Endothelial cell of coronary artery (primary cell): ENCODE measurements at places on chromosomes 4 and X. TPM values are rescaled to one million over a fixed set of nuclear protein-coding genes. Genes with fewer than 3 reads are reported as not detected.

The DCAF4L1 gene
- total RNA-seq = 0.09 and 0.19 TPM in 2 replicates

The TDO2 gene
- total RNA-seq = not detected in 2 replicates

The CLTRN gene
- total RNA-seq = 0.09 TPM in 1 of 2 replicates, not detected in the other

The ASIC5 gene
- total RNA-seq = not detected in 2 replicates

The FOXR2 gene
- total RNA-seq = not detected in 2 replicates

The MTNR1A gene
- total RNA-seq = not detected in 2 replicates

The MAPK10 gene
- 0.09 TPM in 1 of 2 replicates, not detected in the other for total RNA-seq

The TLR6 gene
- 1.1 and 1.9 TPM in 2 replicates for total RNA-seq

The ADH1A gene
- not detected in 2 replicates for total RNA-seq

The ACTRT1 gene
- total RNA-seq = not detected in 2 replicates

The CYP4V2 gene
- total RNA-seq = 1.3 and 5.2 TPM in 2 replicates

The CPLX1 gene
- 0.47 and 8.0 TPM in 2 replicates for total RNA-seq

The ZNF280C gene
- 2.0 and 2.2 TPM in 2 replicates for total RNA-seq

The FREM3 gene
- total RNA-seq = under 0.01 TPM in 1 of 2 replicates, not detected in the other

The ODAPH gene
- total RNA-seq = not detected in 2 replicates

The BANK1 gene
- under 0.01 and 0.28 TPM in 2 replicates for total RNA-seq

The CTAG2 gene
- not detected in 2 replicates for total RNA-seq

The FAM47A gene
- total RNA-seq = not detected in 2 replicates

The PDLIM3 gene
- total RNA-seq = 17.1 and 85.7 TPM in 2 replicates

The BEX5 gene
- 1.7 and 3.9 TPM in 2 replicates for total RNA-seq

The ITM2A gene
- total RNA-seq = 14.5 and 19.0 TPM in 2 replicates

The SPANXB1 gene
- not detected in 2 replicates for total RNA-seq

The CT45A10 gene
- not detected in 2 replicates for total RNA-seq

The KLHL8 gene
- total RNA-seq = 10.0 and 12.9 TPM in 2 replicates

The HDX gene
- 3.8 and 5.5 TPM in 2 replicates for total RNA-seq

The CORIN gene
- 0.09 and 1.9 TPM in 2 replicates for total RNA-seq

The SHROOM4 gene
- total RNA-seq = 27.8 and 28.6 TPM in 2 replicates

The CT45A2 gene
- total RNA-seq = not detected in 2 replicates

The PROM1 gene
- total RNA-seq = under 0.01 and 0.18 TPM in 2 replicates

The ZNF630 gene
- 0.54 and 1.5 TPM in 2 replicates for total RNA-seq

The SLC10A6 gene
- under 0.01 TPM in 1 of 2 replicates, not detected in the other for total RNA-seq

The GJB1 gene
- total RNA-seq = not detected in 2 replicates

The ACE2 gene
- total RNA-seq = 0.19 TPM in 1 of 2 replicates, not detected in the other

The LGI2 gene
- under 0.01 TPM in 2 replicates for total RNA-seq

The GBA3 gene
- not detected in 2 replicates for total RNA-seq

The DGAT2L6 gene
- total RNA-seq = not detected in 2 replicates

The GLRB gene
- total RNA-seq = 2.2 and 5.1 TPM in 2 replicates

The FGB gene
- total RNA-seq = not detected in 2 replicates

The HPSE gene
- total RNA-seq = 1.3 and 6.9 TPM in 2 replicates

The PDE6B gene
- total RNA-seq = 1.7 and 3.2 TPM in 2 replicates

The SPATA4 gene
- 0.09 TPM in 2 replicates for total RNA-seq

The ZNF595 gene
- total RNA-seq = 8.4 and 10.5 TPM in 2 replicates

The ARMCX6 gene
- total RNA-seq = 25.0 and 34.4 TPM in 2 replicates

The SLC6A8 gene
- total RNA-seq = 3.4 and 7.9 TPM in 2 replicates

The IL2RG gene
- not detected in 2 replicates for total RNA-seq

The FBXO8 gene
- total RNA-seq = 17.4 and 24.3 TPM in 2 replicates

The PLXNB3 gene
- total RNA-seq = 3.2 and 5.5 TPM in 2 replicates

The CENPVL1 gene
- not detected in 2 replicates for total RNA-seq

The PCYT1B gene
- total RNA-seq = under 0.01 TPM in 1 of 2 replicates, not detected in the other

The TMEM150C gene
- 1.4 and 3.0 TPM in 2 replicates for total RNA-seq
